ENCODE measurements at places on chromosomes 3 and 15.

- DNase-seq, result no peak
Measured at GRCh38 chr15:60865507-60865906, 363.6 kb downstream of the RORA start.

GRCh38 chr3:64895991-64896895, 208.4 kb upstream of the ADAMTS9 start:
- DNase-seq, result no peak

DNA sequence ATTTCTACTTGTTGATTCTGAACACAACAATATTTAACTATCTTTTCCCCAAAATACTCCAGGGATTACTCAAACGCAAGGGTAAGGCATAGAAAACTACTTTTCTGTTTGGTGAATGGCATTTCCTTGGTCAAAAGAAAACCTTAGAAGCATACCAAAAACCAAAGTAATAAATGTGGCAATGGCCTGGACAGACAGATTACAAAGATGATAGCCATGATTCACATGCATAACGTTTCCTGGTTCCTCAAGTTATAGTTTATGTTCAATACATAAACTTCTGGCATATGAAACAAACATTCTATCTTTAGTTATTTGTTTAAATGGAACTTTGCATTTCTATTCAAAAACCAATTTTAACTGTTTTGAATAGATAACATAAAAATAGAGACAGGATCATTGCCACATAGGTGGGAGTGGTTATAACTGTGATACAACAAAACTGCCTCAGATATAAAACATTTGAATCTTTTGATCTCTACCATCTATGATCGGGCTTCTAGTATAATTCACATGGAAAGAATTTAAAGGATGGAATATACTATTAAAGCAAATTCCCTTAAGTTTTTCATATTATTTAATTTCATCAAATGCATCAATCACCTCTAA, 32.1 kb downstream of the FOXP1 start:
- DNase-seq, result no peak

GRCh38 chr3:120399372-120399771, 50.2 kb upstream of the LRRC58 start:
- DNase-seq, result no peak

DNA sequence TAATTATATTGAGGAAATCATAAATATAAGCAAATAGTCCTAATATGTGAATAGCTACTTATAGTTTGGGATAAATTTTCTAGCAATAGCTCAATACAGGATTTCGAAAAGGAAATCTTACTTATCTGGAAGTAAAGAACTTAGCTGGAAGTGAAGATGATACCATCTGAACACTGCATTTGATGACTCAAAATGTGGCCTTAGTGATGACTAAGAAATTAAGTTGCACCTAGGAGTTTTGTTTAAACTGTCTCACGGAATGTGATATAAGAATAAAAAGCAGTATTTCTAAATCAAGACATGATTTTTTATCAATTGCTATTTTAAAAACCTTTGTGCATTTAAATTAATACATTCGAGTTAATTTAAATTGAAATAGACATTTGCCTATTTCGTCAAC, 91.2 kb downstream of the EOMES start:
- no peak for DNase-seq

- no peak for DNase-seq
Measured at GRCh38 chr15:80777826-80778620, 1.1 kb upstream of the CEMIP start.
